ENCODE measurements at places on chromosomes 13 and 19. TPM values are rescaled to one million over a fixed set of nuclear protein-coding genes. Genes with fewer than 3 reads are reported as not detected.
A peak's percentile ranks its signal among the peaks of the same experiment; 100 is the strongest.

GRCh38 chr13:74550039-74550438 lies 415.8 kb upstream of the KLF12 start:
- DNase-seq, result no peak

GRCh38 chr13:42498521-42498920 lies 75.4 kb upstream of the TNFSF11 start:
- no peak for DNase-seq

- DNase-seq, result no peak
Measured at GRCh38 chr19:32287086-32287485, 58.3 kb upstream of the ZNF507 start.

GRCh38 chr19:17522988-17523872 lies 11.8 kb downstream of the PGLS start:
- no peak for DNase-seq

ZNF132 gene
- 5.2 TPM for total RNA-seq

GRCh38 chr13:75460644-75461043 lies 21.3 kb downstream of the TBC1D4 start:
- DNase-seq, result no peak

ADGRE1 gene
- total RNA-seq, result 0.59 TPM

DNA sequence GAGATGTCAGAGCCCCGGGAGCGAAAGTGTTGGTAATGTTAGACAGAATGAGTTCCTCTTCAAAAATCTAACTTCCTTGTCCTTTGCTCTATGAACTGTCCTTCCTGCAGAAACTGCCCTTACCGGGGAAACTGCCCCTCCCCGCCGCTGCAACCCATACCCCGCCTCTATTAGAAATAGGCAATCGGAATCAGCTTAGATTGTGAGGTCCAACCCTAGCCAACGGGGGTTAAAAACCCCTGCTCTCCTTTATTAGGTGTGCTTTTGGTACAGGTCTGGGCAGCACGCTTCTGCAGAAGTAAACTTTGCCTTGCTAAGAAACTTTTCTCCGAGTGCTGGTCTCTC lies 11.5 kb upstream of the CAPNS1 start:
- no peak for DNase-seq

ADGRE3 gene
- total RNA-seq, result not detected

- no peak for DNase-seq
Measured at GRCh38 chr13:98651744-98652143, 74.8 kb upstream of the STK24 start.

ZNF546 gene
- 5.0 TPM for total RNA-seq

GRCh38 chr13:49954674-49955455 lies 18.7 kb upstream of the SPRYD7 start:
- no peak for DNase-seq

- no peak for DNase-seq
Measured at GRCh38 chr13:62627226-62627625, 1211.6 kb upstream of the PCDH20 start.

ZNF780B gene
- 16.8 TPM for total RNA-seq

ZNF224 gene
- total RNA-seq, result 20.6 TPM

GRCh38 chr19:30722186-30722585 lies 350.0 kb downstream of the ZNF536 start:
- no peak for DNase-seq

TUBB4A gene
- 8.9 TPM for total RNA-seq

GRCh38 chr19:42422092-42422900 lies 4.9 kb downstream of the LIPE start:
- DNase-seq, result no peak

DNA sequence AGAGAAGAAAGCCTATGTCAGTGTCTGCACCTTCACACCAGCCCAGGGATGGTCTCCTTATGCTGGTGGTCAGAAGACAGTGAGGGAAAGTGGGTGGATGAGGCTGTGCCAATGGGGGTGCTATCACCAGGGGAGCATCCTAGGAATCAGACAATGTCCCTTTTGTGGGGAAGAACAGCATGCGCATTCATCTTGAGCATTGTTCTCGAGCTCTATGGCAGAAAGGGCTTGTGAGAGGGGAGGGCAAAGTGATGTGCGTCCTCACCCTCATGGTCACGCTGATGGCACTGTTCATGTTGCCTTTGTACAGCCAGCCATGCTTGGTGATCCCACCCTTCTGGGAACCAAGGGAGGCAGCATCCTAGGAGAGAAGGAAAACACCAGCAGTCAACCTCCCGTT lies 56.1 kb downstream of the DOCK9 start:
- DNase-seq, result no peak

GAPDHS gene
- not detected for total RNA-seq

GRCh38 chr19:4115818-4116385 lies 8.0 kb downstream of the MAP2K2 start:
- no peak for DNase-seq

DNA sequence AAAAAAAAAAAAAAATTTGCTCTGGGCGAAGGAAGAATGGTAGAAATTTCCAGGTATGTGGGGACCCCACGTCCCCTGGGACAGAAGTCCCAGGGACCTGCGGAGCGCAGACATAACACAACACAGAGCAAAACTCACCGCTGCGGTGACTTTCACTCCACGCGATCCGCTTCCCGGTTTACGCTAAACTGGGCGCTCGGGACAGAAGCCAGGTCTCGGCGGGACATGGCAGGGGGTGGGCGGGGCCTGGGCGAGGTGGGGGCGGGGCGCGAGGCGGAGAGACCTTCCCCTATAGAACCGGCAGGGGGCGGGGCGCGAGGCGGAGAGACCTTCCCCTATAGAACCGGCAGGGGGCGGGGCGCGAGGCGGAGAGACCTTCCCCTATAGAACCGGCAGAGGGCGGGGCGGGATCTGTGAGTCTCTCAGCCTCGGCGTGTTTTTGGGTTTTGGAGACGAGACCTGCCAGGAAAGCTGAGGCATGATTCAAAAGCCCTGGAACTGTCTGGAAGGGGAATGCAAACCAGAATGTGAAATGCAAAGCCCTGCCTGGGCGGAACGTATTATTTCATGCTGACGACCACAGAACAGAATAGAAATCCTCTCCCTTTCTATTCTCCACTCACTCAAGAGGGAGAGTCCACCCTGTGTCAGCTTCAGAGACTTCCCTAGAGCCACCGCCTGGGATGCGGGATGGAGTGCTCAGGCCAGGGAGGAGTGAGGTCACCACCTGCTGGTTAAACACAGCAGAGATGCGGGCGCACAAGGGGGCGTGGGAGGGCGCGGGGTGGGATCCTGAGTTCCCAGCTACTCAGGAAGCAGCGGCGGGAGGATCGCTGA lies 20.2 kb upstream of the ERVV-1 start:
- DNase-seq, result peak; percentile 79

GRCh38 chr13:109481040-109481439 lies 305.3 kb downstream of the IRS2 start:
- no peak for DNase-seq

DNA sequence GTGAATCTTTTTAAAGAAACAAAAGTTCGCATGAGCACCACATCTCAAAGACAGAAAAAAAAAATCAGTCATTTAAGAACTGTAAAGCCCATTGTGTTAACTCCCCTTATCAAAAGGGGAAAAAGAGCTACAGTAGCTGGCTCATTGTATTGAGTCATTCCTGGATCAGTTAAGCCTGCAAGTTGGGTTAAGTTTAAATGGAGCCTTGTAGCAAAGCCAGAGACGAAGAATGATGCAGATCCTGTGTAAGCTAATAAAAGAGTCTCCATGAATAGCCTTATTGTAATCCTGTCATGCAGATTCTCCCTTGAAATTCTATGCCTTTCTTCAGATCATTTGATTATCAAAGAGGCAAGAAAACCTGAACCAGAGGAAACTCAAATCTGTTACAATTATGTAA lies 83.8 kb downstream of the CRYL1 start:
- DNase-seq, result no peak

- DNase-seq, result no peak
Measured at GRCh38 chr13:113976711-113977684, 3.1 kb upstream of the C13orf46 start.

GRCh38 chr19:49362048-49362928 lies at the start of gene TEAD2:
TEAD2 (minus strand) TSS chr19:49362416; CDS start chr19:49360075, 2,341 bp downstream.
- no peak for DNase-seq

GRCh38 chr19:32104153-32104849 lies 241.1 kb upstream of the ZNF507 start:
- DNase-seq, result no peak

- no peak for DNase-seq
Measured at GRCh38 chr13:95209109-95209508, 92.1 kb downstream of the ABCC4 start.

DNA sequence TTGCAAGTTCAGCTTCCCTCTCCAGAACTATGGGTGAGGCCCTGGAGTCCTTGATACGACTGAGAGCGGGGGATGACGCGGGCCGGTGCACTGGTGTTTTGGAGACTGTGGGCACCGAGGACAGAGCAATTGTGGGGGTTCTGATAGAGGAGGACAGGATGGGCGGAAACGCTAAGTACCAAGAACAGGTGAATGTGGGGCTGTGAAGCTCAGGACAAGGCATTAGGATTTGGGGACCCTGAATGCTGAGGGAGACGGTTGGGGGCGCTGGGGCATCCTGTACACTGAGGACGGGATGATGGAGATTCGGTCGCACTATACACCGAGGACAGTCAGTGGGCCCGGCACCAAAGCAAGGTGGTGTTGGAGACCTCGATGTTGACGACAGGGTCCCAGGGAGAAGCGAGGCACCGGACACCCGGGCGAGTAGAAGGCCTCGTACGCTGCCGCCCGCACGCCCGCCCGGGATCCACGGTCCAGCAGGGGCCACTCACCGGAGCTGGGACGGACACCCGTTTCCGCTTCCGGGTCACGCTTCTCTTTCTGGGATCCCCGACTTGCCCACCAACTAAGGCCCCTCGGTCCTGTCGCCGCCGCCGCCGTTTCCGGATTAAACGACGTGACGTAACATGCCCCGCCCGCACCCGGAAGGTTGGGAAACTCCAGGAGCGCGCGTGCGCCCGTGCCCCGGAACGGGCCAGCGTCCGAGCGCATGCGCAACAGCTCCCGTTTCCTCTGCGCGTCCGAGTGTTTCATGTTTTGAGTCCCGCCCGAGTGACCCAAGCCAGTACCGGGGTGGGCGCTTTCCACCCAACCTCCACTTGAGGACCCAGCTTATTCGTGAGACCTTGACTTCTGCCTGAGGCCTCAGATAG lies at the start of gene CHMP2A:
Gene CHMP2A, minus strand, starts transcription at position 612 of the 875 bp plus-strand sequence. CDS start 893 bp downstream, outside the sequence.
- peak; percentile 99 for DNase-seq

- DNase-seq, result peak; percentile 20
Measured at GRCh38 chr19:52689843-52690368, 44.9 kb downstream of the ZNF611 start.

DNA sequence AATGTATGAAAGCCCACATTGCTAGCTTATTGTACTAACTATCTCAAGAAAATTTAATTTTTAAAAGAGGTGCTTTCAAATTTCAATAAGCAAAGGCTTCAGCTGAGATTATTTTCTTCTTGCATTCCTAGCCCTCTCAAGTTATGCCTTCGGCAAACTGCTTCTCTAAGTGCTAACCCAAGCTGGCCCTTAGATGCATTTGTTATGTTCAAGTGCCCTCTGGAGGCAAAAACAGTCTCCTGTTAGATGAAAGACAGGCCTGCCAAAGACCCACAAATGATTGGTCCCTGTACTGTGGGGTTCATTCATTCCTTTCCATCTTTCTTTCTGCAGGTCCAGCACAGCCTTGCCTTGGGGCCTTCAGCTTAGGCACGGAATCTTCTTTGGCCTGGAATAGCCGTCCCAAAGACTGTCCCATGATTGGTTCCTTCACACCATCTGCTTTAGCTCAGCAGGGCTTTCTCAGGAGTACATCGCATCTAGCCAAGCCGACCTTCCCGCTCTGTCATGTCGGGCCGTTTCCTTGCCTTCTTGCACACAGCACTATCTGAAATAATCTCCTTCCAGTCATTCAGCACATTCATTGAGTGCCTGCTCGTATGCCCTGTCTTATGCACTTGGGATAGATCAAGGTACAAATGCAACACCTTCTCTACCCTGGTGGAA lies 26.4 kb upstream of the TPTE2 start:
- DNase-seq, result peak; percentile 34

- DNase-seq, result no peak
Measured at GRCh38 chr13:78700121-78700910, 41.4 kb upstream of the OBI1 start.

ZNF253 gene
- 14.0 TPM for total RNA-seq

NTF4 gene
- not detected for total RNA-seq

GRCh38 chr19:48149430-48149829 lies 20.7 kb downstream of the LIG1 start:
- DNase-seq, result no peak

PLK5 gene
- not detected for total RNA-seq

- no peak for DNase-seq
Measured at GRCh38 chr13:20446405-20446804, 79.3 kb downstream of the CRYL1 start.
